ENCODE measurements at places on chromosomes 2 and 18.

- ATAC-seq = no peak
Observed at GRCh38 chr18:13889671-13890070, 25.7 kb downstream of the MC2R start.

GRCh38 chr2:142190805-142191204 lies 60.0 kb upstream of the LRP1B start:
- ATAC-seq = no peak

DNA sequence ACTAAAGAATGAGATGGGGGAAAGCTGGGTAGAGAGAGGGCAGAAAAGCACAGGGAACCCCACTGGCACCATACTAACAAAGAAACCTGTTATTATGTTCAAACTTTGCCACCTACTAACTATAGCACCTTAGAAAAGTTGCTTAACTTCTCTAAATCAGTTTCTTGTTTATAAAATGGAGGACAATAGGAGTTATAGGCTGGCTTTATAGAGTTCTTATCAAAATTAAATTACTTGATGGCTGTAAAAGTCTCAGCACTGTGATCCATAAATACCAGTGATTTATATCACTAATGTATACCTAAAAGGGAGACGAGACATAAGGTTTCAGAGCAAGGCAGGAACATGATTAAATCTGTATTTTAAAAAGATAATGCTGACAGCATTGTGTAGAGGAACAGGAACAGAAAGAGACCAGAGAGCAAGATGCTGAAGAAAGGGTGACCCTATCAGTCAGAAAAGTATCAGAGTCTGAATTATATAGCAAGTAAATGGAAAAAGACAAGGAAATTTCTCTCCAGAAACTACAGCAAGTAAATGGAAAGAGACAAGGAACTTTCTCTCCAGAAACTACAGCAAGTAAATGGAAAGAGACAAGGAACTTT lies 29.1 kb downstream of the PRKD3 start:
- ATAC-seq = no peak

DNA sequence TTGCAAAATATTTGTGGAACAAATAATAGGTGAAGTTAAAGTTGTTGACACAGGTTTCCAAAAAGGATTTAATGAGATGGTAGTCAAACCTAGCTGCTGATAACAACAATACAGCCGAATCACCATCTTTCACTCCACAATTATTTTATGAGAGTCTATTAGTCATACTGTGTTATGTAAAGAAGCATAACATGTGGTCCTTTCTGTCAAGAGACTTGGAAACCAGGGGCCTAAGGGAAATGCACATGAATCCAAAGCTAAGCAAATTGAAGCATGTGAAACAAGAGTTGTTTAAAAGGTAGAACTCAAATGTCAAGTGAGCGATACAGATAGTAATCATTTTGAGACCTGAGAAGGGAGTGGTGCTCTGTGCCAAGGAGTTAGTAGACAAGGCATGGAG lies 16.0 kb downstream of the CD28 start:
- ATAC-seq = no peak

DNA sequence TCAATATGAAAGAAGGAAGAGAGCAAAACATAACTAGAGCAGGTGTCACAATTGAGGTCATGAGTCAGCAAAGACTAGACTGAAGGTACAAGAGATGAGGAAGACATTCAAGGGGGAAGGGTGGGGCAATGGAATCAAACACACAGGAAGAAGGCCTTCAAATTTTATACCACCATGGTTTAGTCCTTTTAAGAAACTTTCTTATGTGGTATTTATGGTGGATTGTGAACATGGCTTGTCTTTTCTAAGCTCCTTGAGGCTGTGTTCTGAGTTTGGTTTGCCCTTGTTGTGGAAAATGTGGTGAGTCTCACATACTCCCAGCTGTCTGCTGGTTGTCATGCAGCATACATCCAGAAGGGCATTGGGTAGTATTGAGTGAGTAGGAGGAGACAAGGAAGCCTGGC lies 62.1 kb downstream of the NABP1 start:
- ATAC-seq = peak; percentile 54

GRCh38 chr18:48541026-48541746 lies 2.4 kb downstream of the CTIF start:
- peak; percentile 46 for ATAC-seq

DNA sequence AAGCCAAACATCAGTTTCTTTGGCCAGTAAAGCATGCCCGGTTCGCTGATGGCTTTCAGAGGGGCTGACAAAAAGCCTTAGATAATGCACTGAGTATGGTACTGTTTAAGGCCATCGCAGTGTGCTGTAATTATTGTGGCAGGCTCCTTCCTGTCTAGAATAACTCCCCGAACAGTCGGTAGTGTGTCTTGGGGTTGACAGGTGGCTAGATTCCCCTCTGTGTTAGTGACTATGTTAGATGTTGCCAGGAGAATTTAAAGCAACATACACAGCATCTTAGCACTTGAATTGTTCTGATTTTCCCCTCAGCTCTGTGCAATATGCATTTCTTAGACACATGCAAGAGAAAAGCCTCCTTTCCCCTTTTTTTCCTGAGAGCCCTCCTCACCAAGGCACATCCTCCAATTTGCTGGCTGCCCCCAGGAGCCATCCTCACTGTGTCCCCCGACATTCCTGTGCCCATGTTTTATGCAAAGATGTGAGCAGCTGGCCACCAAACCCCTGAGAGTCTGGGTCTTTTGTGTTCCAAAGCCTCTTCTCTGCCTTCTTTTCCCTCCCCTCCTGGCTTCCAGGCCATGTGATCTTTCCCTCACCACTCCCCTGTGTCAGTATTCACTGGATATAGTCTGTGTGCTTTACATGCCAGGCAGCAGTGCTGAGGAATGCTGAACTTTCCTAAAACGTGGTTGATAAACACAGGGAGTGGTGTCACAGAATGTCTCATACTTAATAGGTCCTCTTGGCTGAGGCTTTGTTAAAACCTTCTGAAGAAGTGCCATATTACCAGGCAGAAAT lies 331.5 kb downstream of the HRH4 start:
- no peak for ATAC-seq

DNA sequence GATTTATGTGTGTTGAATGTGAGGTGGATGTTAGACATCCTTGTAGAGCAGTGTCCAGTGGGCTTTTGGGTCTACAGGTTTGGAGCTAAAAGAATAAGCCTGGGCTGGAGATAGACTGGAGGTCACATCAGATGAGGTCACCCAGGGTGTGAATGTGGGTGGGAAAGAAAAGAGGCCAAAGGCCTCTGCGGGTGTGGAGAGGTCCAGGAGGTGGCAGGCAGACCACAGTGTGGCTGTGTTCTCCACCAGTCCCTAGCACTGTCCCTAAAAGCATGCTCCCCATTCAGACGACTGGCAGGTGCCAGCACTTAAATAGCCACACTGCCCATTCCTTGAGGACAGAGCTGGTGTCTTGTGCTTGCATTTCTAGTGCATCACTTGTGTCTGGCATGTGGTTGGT lies 4.1 kb downstream of the ATG4B start:
- no peak for ATAC-seq

- ATAC-seq = no peak
Observed at GRCh38 chr2:154240316-154240715, 368.6 kb downstream of the GALNT13 start.
